ENCODE measurements at places on chromosomes 3 and 15.

DNA sequence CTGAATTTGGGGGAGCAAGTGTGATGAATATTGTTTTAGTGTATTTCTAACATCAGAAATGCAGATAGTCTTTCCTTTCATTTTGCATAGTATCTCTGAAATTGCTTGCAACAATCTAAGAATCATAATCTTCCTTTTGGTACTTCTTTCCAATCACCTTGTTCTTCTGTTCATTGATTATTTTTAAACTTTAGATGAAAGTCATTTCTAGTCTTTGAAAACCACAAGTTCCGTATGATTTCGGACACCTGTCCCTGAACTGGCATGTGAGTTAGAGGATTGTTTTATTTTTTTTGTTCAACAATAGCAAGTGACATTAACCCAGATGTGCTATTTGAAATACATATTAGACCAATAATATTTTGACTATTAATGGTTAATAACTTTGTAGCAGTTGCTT lies 329.7 kb downstream of the UNC13C start:
- DNase-seq, result no peak
- H3K27ac ChIP-seq, result no peak overlapping the region
- no peaks in the 10 kb centered on the region for H3K4me1 ChIP-seq
- H3K36me3 ChIP-seq, result no peaks in the 10 kb centered on the region

GRCh38 chr15:71785996-71786395 lies 24.4 kb upstream of the NR2E3 start:
- H3K27me3 ChIP-seq, result no peaks in the 10 kb centered on the region
- no peaks in the 10 kb centered on the region for H3K4me1 ChIP-seq
- H3K36me3 ChIP-seq, result no peaks in the 10 kb centered on the region
- no peak for DNase-seq
- no peak overlapping the region for H3K4me3 ChIP-seq

DNA sequence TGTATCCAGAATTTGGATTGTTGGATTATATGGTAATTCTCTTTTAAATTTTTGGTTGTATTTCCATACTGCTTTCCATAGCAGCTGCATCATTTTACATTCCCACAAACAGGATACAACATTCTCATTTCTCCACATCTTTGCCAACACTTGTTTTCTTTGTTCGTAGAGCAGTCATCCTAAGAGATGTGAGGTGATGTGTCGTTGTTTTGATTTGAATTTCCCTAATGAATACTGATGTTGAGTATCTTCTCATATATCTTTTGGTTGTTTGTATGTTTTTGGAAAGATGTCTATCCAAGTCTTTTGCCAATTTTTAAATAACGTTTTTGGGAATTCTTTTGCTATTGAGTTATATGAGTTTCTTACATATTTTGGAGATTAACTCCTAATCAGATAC lies 93.6 kb downstream of the GMNC start:
- no peak overlapping the region for H3K4me3 ChIP-seq
- H3K4me1 ChIP-seq, result no peaks in the 10 kb centered on the region
- no peaks in the 10 kb centered on the region for H3K36me3 ChIP-seq
- H3K27me3 ChIP-seq, result no peaks in the 10 kb centered on the region
- no peak for DNase-seq

- H3K4me1 ChIP-seq, result peaks cover 38% of the 10 kb centered on the region
- H3K27me3 ChIP-seq, result no peaks in the 10 kb centered on the region
- DNase-seq, result no peak
These were observed 39.8 kb upstream of the ZBTB38 start for GRCh38 chr3:141328286-141329166.

GRCh38 chr15:44296625-44297524 lies 8.4 kb downstream of the GOLM2 start:
- no peaks in the 10 kb centered on the region for H3K27me3 ChIP-seq
- peak overlapping the region; percentile 68 for H3K27ac ChIP-seq
- peaks cover 36% of the 10 kb centered on the region for H3K4me1 ChIP-seq

DNA sequence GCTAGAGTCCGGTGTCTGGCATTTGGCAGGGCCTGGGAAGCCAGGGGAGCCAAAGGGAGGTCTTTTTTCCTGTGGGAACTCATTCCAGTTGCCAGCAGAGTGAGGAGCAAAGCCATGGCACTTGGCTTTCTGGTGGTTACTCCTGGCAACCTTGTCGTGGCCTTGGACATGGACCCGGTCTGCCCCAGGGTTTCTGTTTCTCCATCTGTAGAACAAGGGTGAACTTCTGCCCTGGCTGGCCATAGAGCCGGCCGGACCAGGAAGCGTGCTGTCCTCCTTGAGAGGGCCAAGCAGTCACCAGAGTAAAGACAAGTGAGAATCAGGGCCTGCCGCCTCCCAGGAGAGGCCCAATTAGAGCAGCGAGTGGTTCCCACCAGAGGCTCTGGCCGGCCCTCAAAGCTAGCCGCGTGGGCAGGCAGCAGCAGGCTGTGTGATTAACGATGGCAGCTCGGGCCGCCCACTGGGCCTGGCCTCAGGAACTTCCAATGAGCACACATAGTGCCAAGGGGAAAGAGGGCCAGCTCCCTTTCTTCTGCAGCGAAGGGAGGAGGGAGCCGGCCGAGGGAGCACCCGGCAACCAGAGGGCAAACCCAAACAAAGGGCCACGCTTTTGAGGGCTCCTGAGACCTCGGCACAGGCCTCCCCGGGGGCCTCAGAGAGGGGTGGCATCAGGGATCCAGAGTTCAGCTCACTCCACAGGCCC lies 29.1 kb upstream of the ELP6 start:
- no peaks in the 10 kb centered on the region for H3K4me1 ChIP-seq
- H3K36me3 ChIP-seq, result no peaks in the 10 kb centered on the region
- no peak overlapping the region for H3K27ac ChIP-seq

- no peak overlapping the region for H3K27ac ChIP-seq
- no peaks in the 10 kb centered on the region for H3K27me3 ChIP-seq
- DNase-seq, result no peak
- no peaks in the 10 kb centered on the region for H3K36me3 ChIP-seq
These were observed 12.1 kb downstream of the FMN1 start for GRCh38 chr15:33182278-33182905.

DNA sequence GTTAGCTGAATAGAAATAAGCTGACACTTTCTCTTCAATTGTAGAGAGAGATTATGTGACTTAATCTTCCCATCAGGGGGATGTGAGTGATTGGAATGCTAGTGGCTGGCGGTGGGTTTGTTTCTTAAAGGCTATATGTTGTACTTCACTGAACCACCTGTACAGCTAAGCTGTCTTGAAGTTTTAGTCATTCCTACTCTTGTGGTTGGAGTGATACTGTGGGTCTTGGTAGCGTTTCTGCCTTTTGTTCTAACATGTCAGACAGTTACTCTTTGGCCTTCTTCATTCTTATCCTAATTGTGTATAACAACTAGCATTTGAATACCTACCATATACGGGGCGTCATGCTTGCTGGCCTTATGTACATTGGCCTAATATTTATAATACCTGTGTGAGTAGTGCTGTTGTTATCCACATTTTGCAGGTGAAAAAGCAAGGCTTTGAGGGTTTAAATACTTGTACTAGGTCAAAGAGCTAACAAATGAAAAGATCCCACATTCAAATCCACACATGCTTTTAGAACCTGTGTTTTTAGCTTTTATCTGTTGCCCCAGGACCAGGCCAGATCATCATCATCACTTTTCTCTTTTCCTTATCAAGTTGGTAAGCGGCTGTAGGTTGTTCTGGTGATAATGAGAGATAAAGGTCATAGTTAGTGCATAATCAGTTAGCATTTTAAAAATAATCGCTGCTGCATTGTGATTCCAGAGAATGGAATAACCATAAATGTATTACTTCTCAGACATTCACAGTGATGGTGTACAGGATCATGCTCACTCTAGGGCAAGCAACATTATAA lies 50.2 kb downstream of the AKAP13 start:
- peaks cover 10% of the 10 kb centered on the region for H3K4me1 ChIP-seq
- H3K36me3 ChIP-seq, result no peaks in the 10 kb centered on the region
- no peak for DNase-seq
- no peaks in the 10 kb centered on the region for H3K27me3 ChIP-seq
- no peak overlapping the region for H3K4me3 ChIP-seq
- H3K27ac ChIP-seq, result no peak overlapping the region

GRCh38 chr15:74179101-74179841 lies 5.8 kb downstream of the ISLR start:
- DNase-seq, result peak; percentile 27
- H3K36me3 ChIP-seq, result no peaks in the 10 kb centered on the region
- peak overlapping the region; percentile 58 for H3K27ac ChIP-seq
- H3K27me3 ChIP-seq, result no peaks in the 10 kb centered on the region

DNA sequence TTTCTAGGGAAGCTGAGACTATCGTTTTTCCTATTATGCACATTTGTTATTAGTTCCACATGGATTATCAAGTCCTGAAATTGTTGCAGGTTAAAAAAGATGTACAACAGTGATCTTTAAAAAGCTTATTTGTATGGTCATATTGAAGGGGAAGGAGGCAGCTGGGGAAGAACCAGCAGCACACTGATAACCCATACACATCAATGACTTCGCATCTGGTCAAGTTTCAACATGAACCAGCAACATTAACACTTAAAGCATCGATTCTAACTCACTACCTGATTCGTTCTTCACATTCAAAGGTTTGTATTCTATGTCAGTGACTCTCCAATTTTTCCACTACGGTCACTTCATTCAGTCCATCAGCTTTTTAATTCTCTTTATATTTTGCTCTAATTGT lies 56.4 kb downstream of the NCEH1 start:
- no peaks in the 10 kb centered on the region for H3K36me3 ChIP-seq
- no peaks in the 10 kb centered on the region for H3K27me3 ChIP-seq
- no peak for DNase-seq
- no peak overlapping the region for H3K4me3 ChIP-seq
- peaks cover 9% of the 10 kb centered on the region for H3K4me1 ChIP-seq

- DNase-seq, result no peak
- H3K27me3 ChIP-seq, result peaks cover 9% of the 10 kb centered on the region
- H3K27ac ChIP-seq, result no peak overlapping the region
- H3K4me3 ChIP-seq, result no peak overlapping the region
These were observed 122.0 kb upstream of the SOX14 start for GRCh38 chr3:137641879-137642704.

GRCh38 chr3:118447339-118447738 lies 587.3 kb downstream of the IGSF11 start:
- H3K4me3 ChIP-seq, result no peak overlapping the region
- H3K27ac ChIP-seq, result no peak overlapping the region
- no peaks in the 10 kb centered on the region for H3K27me3 ChIP-seq
- H3K36me3 ChIP-seq, result no peaks in the 10 kb centered on the region
- no peaks in the 10 kb centered on the region for H3K4me1 ChIP-seq

DNA sequence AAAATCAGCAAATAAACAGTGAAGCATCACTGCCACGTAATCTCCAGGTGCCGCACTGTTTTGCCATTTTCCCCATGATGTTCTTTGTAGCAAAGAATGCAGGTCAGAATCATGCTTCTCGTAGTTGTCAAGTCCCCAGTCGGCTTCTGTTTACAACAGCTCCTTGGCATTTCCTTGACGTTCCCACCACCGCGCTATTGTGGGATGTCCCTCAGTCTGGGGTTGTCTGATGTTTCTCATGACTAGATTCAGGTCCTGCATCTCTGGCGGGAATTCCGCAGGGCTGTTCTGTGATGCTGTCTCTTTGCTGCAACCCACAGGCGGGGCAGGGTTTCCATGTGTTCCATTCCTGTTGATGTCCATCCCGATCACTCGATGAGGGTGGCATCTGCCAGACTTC lies 117.9 kb upstream of the SMAD3 start:
- H3K36me3 ChIP-seq, result no peaks in the 10 kb centered on the region
- no peak overlapping the region for H3K4me3 ChIP-seq
- no peak overlapping the region for H3K27ac ChIP-seq

DNA sequence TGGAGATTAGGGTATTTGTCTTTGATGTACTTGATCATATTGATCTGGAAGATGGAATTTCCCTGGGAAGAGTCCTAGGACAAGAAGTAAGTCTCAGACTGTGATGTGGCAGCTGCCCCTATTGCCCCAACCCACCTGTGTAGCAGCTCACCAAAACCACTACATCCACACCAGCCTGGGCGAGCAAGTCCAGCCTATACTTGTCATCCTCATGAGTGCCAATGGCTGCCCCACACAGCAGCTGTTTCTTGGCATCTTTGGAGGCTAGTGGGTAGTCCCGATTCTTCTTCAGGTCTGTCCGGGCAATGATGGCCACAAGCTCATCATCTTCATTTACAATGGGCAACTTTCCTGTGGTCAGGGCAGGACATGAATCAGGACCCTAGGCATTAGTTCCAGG lies 2.7 kb downstream of the IMPDH2 start:
- H3K36me3 ChIP-seq, result no peaks in the 10 kb centered on the region
- H3K27ac ChIP-seq, result no peak overlapping the region
- DNase-seq, result no peak

GRCh38 chr3:78604341-78604740 lies 1163.5 kb downstream of the ROBO1 start:
- no peaks in the 10 kb centered on the region for H3K4me1 ChIP-seq
- no peaks in the 10 kb centered on the region for H3K27me3 ChIP-seq
- no peak overlapping the region for H3K27ac ChIP-seq
- H3K4me3 ChIP-seq, result no peak overlapping the region

GRCh38 chr3:50913260-50913659 lies 238.5 kb downstream of the DOCK3 start:
- H3K4me1 ChIP-seq, result no peaks in the 10 kb centered on the region
- DNase-seq, result no peak
- no peaks in the 10 kb centered on the region for H3K27me3 ChIP-seq
- H3K4me3 ChIP-seq, result no peak overlapping the region

DNA sequence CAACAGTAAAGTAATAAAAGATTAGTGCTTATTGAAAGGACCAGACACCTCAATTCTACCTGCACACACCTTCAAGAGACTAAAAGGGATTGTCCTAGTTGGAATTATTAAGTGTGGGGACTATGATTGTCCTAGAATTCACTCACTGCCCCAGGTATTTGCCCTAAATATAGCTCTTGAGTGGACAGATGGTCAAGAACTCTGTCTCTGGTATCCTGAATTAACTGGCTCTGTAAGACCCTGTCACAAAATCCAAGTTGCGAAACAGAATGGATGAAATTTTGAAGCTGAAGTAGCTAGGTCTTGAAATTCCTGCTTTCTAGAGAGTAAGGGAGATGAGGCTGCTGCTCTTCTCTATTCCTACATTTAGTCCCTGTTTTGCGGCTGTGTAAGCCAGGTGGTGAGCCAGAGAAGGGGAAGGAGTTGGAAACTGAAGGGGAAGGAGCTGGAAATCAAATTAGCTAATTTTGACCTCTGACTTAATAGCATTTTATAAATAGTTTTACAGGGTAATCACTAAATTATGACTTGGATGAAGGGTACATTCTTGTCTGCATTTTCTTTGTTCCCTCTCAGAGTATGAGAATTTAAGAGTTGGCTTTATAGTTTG lies 34.5 kb downstream of the KBTBD12 start:
- H3K4me1 ChIP-seq, result no peaks in the 10 kb centered on the region
- H3K27ac ChIP-seq, result no peak overlapping the region
- H3K4me3 ChIP-seq, result no peak overlapping the region
- no peaks in the 10 kb centered on the region for H3K36me3 ChIP-seq

Measured in transverse colon (tissue), 4 donors.